ENCODE measurements at places on chromosomes 6 and 20.
A peak's percentile ranks its signal among the peaks of the same experiment; 100 is the strongest.

DNA sequence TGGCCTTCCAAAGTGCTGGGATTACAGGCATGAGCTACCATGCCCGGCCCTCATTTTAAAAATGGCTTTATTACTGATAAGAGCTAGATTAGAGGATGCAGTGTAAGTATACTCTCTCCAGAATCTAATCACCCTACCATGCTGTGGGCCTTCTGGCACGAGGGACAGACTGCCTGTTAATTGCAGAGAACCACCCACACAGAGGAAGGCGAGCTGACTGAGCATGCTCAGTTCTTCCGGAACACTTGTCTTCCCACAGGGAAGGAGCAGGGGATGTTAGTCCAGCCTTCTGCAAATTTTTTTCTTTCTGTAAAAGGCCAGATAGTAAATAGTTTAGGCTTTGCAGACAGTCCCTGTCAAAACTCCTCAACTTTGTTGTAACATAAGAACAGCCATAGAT is 48.9 kb downstream of the ALDH5A1 start:
- DNase-seq, result no peak

- DNase-seq, result no peak
Measured at GRCh38 chr20:45154183-45154582, 20.5 kb upstream of the PI3 start.

GRCh38 chr6:151847064-151847463 is 39.6 kb downstream of the ESR1 start:
- DNase-seq, result no peak

- no peak for DNase-seq
Measured at GRCh38 chr6:143677577-143677890, 231 bp upstream of the PHACTR2 start.

- DNase-seq, result no peak
Measured at GRCh38 chr6:40342723-40343122, 244.4 kb downstream of the LRFN2 start.

DNA sequence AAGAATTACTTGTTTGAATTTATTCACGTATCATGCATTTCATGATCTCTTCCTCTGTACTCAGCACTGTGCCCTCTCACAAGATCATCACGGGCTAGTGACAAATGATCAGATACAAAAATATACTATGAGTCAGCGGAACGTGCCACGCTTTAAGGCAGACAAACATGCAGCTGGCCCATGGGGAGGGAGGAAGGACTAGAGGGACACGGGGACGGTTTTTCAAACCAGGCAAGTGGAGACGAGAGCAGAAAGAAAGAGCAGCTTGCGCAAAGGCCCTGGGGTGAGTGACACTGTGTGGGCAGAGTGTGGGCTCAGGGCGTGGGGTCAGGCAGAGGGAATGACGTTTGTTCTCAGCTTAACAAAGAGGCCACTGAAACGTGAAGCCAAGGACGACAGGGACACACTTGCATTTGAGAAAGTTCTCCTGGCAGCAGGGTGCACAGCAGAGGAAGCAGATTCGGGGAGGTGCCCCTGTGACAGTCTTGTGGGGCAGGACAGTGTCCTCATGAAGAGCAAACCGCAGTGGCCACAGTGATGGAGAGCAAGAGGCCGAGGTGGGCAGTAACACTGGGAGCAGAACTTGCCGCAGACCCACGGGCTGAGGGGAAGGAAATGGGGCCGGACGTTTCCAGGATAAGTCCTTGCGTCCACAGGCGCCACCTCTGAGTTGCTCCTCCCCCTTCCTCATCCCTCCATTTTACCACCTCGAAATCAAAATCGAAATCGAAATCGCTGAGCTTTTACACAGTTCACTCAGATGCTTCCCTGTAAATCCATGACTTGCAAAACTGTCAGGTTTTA is 6.9 kb upstream of the RPS6KA2 start:
- DNase-seq, result no peak

- no peak for DNase-seq
Measured at GRCh38 chr6:108795814-108796213, 52.4 kb upstream of the ARMC2 start.

GRCh38 chr6:102390541-102390940 is 997.0 kb downstream of the GRIK2 start:
- DNase-seq, result no peak

DNA sequence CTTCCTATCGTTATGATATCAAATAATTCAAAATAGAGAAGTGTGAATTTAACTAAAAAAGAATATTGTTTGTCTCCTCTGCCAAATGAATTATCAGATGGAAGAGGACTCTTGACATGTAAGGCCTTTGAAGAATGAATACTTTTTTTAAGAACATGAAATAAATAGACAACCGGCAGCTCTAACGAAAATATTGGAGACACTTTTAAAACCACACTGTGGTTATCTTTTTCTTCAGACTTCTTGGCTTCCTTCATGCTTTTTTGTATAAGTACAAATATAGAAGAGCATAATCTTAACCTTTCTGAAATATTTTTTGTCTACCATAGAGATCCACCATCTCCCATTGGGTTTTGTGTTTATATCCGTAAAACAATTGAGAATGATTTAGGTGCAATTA is 115.2 kb upstream of the SCGN start:
- DNase-seq, result no peak

GRCh38 chr20:24949756-24950127 is 673 bp downstream of the CST7 start:
- no peak for DNase-seq

- DNase-seq, result no peak
Measured at GRCh38 chr6:33343953-33344611, 26.5 kb upstream of the ZBTB22 start.

DNA sequence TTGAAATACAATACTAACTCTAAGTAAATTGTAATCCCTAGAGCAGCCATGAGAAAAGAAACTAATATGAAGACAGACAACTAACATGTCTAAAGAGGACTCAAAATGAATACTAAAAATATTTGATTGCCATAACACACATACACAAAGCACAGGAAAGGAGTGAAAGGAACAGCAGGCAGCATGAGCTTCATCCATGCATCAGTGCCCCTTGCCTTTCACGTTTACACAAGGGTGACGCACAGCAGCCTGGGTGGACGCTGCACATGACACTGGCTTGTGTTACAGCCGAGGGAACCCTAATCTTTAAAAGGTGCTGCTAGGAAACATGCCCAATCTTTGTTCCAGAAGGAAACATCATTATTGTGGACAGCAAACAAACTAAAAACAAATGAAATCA is 123.5 kb downstream of the MAN1A1 start:
- DNase-seq, result no peak

DNA sequence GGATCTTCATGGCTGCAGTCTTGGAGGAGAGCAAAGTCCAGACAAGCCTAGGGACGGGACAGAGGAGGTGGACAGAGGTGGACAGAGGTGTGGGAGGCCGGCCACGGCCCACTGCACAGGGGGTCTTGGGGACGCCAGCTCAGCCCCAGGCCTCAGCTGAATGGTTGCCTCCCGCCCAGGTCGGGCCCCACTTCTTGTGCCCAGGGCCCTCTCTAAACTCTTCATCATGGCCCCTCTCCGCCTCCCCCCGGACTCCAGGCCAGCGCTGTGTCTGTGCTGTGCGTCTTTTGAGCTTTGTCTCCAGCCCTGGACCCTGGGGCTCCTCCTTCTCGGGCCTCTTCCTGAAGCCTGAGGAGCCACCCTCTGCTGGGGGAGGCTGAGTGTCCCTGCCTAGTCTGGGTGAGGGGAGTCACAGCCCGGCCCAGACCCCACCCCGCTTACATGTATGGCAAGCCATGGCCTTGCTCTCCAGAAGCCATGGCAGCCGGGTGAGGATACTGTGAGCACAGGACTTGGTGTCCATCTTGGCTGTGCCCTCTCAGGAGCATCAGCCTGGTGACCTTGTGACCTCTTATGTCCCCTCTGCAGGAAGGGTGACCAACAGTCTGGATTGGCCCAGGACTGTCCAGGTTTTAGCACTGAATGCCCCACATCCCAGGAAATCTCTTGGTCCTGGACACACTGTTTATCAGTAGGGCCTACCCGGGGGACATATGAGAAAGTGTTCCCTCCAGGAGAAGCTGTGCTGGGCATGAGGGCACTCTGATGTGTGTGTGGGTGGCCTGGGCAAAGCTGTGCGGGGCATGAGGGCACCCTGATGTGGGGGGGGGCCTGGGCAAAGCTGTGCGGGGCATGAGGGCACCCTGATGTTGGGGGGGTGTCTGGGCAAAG is 9.4 kb upstream of the NPBWR2 start:
- DNase-seq, result no peak

GRCh38 chr6:159865226-159865920 is 25.4 kb upstream of the MAS1 start:
- no peak for DNase-seq

GRCh38 chr6:145668844-145669243 is 66.5 kb downstream of the EPM2A start:
- DNase-seq, result no peak

DNA sequence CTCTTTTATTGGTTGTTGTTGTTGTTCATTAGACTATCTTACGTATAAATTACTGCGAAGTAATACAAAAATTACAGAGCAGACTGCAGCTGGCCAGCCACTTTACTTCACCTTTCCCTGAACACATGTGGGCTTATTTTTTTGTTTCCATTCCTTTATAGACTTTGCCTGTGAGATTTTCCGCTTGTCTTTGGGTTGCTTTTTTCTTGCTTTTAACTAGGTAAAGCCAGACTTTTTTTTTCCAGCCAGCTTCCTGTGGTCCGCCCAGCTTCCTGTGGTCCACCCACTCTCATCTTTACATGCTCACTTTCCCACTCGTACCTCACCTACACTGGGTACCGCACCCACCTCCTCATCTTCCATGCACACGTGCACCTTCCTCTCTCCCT is 79.0 kb downstream of the IPCEF1 start:
- peak; percentile 6 for DNase-seq
